Aorta (tissue), 5 donors: ENCODE measurements at places on chromosomes 12 and 14. TPM values are rescaled to one million over a fixed set of nuclear protein-coding genes. Genes with fewer than 3 reads are reported as not detected.

DNA sequence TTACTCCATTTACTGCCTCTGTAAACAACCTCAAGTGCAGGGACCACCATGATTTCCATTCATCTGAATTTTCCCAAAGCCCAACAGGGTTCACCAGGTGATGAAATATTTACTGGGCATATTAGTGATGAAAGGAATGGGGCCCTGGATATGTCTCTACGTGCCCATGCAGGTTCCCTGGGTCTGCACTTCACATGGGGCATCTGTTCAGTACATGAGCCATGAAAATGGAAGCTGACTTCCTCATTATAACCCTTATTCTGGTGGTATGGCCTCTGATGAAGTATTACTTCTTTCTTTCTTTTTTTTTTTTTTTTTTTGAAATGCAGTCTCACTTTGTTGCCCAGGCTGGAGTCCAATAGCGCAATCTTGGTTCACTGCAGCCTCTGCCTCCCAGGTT, 26.5 kb upstream of the CORO1C start:
- no peak for DNase-seq

DNA sequence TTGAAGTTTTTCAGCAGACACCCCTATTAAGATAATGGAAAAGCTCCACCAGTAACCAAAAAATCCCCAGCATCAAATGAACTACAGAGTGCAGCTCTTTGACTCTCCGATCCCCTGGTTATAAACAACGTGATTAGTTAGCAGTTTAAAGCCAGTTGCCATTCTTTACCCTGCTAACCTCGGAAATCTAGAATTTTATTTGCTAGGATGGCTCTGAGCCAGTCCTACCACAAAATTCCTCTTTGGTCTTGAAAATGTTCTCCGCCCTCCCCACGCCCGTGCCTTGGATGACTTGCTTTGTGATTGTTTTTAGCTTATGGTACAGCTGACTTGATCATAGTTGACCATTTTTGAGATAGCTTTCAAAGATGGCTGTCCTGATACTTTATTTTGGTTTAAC, 1.2 kb downstream of the KLHDC2 start:
- DNase-seq = no peak

DNA sequence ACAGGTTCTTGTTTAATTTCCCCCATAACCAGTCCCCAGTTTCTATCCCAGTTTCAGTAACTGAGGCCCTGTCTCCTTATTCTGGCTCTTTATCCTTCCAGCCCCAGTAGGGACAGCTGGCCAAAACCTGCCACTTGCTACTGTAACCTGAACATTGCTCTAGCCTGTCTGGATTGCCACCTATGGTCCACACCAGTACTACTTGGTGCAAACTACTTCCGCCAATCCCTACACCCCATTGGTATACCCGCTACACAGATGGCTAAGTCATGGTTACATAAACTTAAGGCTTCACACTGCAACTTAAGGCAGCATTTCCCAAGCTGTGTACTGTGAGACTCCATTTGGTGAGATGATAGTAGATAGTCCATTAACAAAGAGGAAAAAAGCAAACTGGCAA, 20.3 kb upstream of the C12orf76 start:
- no peak for DNase-seq

DNA sequence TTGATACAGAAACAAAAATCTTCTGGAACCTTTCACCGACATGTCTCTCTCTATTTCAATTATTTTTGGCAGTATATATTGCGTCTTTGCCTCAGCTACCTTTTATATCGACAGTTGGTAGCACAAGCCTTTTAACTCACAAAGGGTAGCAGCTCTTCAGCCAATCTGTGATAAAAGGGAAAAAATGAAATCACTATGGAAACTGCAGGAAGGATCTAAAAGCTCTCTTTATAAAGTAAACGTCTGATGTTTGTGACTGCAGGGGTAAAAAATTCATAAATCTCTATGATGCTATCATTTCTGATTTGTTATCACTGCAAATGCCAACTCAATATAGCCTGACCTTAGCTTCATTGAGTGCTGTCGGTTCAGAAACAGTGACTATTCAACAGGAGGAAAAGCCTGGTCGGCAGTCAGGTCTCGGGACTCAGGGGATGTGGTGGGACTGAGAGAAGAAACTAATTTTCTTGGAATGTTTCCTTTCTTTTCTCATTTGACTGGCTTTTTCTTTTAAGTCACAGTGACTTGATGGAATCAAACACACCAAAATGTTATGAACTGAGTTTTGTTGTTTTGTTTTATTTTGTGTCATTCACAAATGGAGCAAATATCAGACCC, 5.9 kb upstream of the RMST start:
- DNase-seq = no peak

GRCh38 chr14:92783813-92784431, 10.2 kb upstream of the GOLGA5 start:
- no peak for DNase-seq

GRCh38 chr12:65324551-65324950, 46.1 kb downstream of the MSRB3 start:
- DNase-seq = no peak

- no peak for DNase-seq
Observed at GRCh38 chr12:98058838-98059237, 456.6 kb upstream of the TMPO start.

- DNase-seq = no peak
Observed at GRCh38 chr14:82621881-82622450, 1088.3 kb upstream of the SEL1L start.

GRCh38 chr14:63867933-63868921, 15.4 kb downstream of the SYNE2 start:
- no peak for DNase-seq

DNA sequence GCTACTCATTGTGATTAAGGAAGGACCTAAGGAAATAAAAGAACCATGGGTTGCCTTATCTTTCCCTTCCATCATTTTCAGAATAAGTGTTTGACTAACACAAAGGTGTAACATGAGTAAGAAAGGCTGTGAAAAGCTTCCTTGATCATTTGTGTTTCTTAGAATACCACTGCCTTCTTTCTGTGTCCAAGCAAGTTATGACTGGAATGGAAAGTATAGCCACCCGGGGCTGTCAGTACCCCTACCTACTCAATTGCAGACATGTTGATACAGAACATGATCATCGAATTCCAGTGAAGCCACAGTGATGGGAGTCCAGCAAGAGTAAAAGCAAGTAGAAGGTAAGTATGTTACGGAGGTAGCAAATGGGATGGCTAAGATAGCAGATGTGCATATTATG, 209.8 kb downstream of the PELI2 start:
- DNase-seq = no peak

GRCh38 chr12:111126331-111126730, 206.0 kb upstream of the MYL2 start:
- peak; percentile 50 for DNase-seq

DNA sequence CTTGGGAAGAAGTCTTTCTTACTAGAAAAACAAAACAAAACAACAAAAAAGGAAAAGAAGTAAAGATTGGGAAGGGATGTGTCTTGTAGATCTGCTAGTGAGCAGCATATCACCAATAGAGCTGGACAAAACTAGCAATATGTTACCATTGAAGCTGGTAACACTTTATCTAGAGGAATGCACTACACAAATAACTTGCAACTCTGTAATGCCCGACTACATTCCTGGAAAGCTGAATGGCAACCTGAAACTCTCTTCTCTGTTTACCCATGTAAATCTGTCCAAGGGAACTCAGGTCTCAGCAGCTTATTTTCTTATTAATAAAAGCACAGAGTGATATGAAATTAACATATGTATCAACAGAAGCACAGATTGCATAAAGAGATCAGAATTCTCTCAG, 624.4 kb downstream of the KCNH5 start:
- DNase-seq = no peak

GRCh38 chr12:111780615-111781014, 13.9 kb downstream of the ALDH2 start:
- no peak for DNase-seq

- DNase-seq = no peak
Observed at GRCh38 chr14:33812181-33812580, 138.7 kb downstream of the EGLN3 start.

DNA sequence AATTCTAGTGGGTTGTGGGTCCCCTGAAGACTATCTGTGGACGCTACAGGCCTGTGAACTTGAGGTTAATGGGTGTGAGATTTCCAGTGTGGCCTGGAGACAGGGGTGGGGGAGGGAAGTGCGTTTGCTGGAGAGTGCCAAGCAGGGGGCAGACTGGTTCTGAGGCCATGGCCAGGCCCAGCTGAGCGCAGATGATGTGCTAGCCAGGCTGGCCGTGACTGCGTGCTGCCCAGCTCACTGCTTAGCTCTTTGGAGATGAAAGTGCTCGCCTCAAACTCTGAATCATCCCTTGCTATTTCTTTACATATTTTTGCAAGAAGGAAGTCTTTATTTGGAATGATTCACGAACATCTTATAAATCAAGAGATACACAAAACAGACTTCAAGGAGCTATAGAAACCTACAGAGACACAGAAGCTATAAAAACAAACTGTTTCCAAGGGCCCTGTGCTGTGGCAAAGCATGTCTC, 75.2 kb upstream of the PLEKHG3 start:
- no peak for DNase-seq

DNA sequence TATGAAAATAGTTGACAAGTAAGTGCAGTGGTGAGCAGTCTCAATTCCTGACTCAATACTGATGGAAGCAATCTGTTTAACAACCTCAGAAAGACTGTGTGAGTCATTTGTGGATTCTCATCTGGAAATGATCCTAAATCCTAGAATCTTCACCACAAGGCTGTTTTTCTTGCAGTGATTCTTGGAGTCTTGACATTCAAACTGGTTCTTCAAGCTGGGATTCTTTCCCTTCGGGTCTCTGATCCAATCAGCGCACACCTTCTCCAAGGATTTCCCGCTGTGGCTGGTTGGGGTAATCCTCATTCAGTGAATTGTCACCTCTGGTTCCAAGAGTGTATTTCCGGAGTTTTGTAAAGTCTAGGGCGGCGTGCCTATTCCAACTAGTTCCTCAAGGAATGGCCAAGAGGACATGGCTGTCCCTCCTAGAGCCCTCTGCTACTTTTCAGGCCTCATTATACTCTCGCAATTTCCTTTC, 37.7 kb upstream of the FOXJ2 start:
- no peak for DNase-seq

DNA sequence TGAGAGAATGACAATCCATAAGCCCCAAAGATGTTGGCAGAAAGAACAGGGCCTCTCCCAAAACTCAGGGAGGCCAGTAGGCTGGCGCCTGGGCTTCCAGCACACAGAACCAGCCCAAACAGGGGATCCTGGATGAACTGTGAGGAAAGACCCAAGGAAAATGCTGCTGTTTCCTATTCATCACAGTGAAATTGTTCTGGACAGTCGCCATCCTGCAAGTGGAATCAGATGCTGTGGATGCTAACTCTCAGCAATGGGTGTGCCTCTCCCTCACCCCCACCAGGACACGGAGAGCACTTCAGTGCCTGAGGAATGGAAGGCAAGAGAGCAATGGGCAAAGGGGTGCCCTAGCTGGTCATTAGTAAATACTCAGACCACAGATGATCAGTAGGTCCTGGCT, 80.8 kb downstream of the ANO2 start:
- no peak for DNase-seq

DNA sequence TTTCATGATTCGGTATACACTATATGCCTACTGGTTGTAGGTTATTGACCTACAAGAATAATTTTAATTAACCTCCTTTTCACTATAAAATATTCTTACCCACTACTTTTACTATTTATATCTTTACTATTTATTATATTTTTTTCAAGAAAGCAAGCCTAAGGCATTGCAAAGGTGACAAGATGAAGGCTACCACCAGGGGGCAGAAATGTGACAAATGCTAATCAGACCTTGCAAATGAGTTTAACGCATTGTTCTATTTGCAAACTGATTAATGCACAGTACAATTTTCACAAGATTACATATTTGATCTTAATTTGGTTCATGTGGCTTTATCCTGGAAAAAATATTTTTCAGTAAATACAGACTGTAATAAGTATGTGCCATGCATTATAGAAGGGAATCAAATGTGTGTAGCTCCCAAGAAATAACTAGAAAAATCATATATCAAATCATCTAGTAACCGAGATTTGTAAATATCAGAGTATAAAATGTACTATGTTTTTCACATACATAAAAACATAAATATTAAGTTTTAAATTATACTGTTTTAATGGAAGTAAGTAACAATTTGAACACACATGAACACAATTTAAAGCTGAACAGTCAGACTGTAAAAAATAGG, 107.0 kb downstream of the ADAMTS20 start:
- no peak for DNase-seq

- DNase-seq = no peak
Observed at GRCh38 chr12:1532375-1533165, 61.8 kb downstream of the FBXL14 start.

GRCh38 chr12:59472273-59472672, 123.6 kb upstream of the SLC16A7 start:
- no peak for DNase-seq

DNA sequence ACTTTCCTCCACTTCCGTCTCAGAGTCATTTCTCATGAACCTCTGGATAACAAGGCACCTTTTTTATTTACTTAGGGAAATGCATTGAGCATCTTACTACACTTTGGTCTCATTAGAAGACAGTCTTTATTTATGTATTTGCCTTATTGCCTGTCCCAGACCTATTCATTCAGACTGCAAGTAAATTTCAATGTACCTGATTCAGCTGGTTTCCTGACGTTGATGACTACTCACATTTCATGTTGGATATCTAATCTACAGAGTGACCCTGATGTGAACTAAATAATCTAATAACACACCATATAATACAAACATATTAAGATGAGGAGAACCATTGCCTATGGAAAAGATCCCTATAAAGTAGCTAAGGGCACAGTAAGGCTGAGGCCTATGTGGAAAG, 267.7 kb downstream of the SLC6A15 start:
- no peak for DNase-seq

DNA sequence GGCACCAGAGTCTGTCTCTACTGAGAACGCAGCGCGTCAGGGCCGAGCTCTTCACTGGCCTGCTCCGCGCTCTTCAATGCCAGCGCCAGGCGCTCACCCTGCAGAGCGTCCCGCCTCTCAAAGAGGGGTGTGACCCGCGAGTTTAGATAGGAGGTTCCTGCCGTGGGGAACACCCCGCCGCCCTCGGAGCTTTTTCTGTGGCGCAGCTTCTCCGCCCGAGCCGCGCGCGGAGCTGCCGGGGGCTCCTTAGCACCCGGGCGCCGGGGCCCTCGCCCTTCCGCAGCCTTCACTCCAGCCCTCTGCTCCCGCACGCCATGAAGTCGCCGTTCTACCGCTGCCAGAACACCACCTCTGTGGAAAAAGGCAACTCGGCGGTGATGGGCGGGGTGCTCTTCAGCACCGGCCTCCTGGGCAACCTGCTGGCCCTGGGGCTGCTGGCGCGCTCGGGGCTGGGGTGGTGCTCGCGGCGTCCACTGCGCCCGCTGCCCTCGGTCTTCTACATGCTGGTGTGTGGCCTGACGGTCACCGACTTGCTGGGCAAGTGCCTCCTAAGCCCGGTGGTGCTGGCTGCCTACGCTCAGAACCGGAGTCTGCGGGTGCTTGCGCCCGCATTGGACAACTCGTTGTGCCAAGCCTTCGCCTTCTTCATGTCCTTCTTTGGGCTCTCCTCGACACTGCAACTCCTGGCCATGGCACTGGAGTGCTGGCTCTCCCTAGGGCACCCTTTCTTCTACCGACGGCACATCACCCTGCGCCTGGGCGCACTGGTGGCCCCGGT, at the start of gene PTGDR:
Gene PTGDR (plus strand): TSS at position 198 of the 778 bp plus-strand sequence. CDS start 117 bp downstream, at position 315.
- DNase-seq = peak; percentile 61

- DNase-seq = no peak
Observed at GRCh38 chr12:54022960-54023884, 5.0 kb upstream of the HOXC6 start.

The SLC17A8 gene
- total RNA-seq = not detected

The FAM161B gene
- 4.7 TPM for total RNA-seq

The ZCRB1 gene
- 44.4 TPM for total RNA-seq

The PPFIA2 gene
- 46.6 TPM for total RNA-seq

The SLC7A7 gene
- total RNA-seq = 16.7 TPM

The NAP1L1 gene
- 371 TPM for total RNA-seq

The ESPL1 gene
- total RNA-seq = 0.49 TPM

The ANO4 gene
- 0.32 TPM for total RNA-seq
